Activated CD8-positive, alpha-beta memory T cell treated with anti-CD3 and anti-CD28 coated beads for 4 hours (primary cell): ENCODE measurements at places on chromosomes 5 and 9.

DNA sequence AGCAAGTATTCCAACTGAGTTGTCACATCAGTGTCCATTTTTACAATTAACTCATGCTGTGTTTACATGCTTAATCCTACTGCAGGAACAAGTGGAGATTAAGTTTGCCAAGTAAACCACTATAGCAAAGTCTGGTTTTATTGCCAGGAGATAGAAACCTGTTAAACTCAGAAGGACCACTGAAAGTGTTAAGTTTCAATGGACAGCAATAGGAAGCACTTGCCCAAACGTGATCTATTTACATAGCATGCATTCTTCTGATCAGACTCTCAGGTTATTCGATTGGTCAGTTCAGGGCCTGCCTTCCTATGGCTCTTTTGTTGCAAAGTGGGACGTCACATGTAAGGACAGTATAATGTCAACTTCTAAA, 28.0 kb upstream of the IFNK start:
- DNase-seq = no peak

GRCh38 chr5:89830691-89831090, 578.9 kb downstream of the CETN3 start:
- DNase-seq = no peak

DNA sequence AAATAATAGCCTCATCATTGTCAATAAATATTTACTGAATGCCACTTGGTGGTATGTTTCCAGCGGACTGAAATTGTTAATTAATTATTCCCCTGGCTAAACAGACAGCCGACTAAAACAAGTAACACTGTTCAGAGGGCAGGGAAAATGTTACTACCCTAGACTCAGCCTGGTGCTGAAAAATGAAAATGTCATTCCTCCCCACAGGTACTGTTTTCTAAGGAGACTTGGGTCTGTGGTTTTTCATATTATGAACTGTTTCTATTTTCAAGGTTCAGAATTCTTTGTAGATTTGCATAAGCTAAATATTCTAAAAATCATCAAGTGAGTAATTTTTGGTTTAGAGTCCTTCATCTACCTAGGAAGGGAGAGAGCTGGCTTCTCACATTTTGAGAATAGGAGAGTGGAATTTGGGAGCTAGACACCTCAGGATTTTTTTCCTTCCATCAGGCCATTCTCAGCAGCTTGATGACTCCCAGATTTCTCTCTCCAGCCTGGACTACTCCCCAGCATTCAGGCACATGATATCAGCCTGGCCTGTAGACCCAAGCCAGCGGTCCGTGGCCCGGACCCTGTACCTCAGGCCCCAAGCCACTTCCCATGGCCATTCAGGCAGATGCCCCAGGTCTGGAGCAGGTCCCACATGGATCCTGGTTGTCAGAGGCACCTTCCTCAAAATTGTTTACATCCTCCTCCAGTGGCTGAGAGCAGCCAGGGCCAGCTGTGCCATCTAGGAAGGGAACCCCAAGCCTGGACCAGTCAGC, 24.4 kb downstream of the BHMT start:
- no peak for DNase-seq

- no peak for DNase-seq
Observed at GRCh38 chr9:19429595-19429994, 20.8 kb downstream of the ACER2 start.

- no peak for DNase-seq
Observed at GRCh38 chr9:100268271-100268670, 84.5 kb downstream of the TEX10 start.

DNA sequence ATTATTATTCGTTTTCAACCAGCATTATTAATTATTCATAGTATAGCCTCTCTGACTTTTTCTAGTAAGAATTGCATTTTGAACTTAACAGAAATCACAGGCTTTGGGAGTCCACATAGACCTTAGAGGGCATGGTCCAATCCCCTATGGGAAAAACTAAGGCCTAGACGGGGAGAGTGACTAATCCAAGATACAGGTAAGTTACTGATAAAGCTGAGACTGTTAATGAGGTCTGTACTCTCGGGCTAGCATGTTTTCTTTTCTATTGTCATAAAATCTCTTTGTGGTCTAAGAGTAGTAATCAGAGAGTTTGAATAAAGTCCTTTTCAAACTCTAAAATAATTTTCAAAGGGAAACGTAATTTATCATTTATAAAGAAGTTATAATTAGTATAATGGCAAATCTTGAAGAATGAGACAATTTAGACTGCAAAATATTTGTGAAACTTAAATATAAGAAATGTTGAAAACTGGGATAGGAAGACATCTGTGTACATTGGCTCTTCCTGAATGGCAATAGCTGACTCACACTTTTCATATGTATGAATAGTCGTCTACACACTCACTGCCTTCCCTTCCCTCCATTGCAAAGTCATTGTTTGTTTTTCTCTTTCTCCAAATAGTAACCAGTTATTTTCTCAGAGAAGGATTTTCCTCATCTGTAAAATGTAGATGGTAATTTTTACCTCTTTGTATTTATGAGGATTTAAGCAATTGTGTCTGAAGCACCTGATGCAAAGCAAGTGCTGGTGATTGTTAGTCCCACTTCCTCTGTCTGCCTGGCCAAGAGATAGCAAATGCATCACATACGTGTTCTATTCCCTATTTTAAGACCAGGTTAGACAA, 207.9 kb upstream of the CD180 start:
- DNase-seq = no peak

GRCh38 chr9:88533951-88534455, 975 bp upstream of the NXNL2 start:
- no peak for DNase-seq

DNA sequence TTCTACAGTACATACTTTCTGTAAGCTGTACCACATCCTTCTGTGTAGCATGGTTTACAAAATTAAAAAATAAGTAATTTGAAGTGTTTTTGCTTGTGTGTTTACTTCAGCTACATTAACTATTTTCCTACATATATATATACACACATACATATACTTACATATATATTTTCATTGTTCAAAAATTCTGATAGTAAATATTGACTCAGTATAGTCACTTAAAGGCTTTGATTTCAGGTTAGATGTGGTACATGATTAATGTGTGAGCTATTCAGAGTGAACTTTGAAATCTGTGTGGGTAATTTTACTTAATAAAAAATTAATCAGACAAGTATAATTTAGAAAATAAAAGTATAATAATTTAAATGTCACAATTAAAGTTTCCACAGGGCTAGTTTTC, 306.7 kb upstream of the CDH18 start:
- no peak for DNase-seq

DNA sequence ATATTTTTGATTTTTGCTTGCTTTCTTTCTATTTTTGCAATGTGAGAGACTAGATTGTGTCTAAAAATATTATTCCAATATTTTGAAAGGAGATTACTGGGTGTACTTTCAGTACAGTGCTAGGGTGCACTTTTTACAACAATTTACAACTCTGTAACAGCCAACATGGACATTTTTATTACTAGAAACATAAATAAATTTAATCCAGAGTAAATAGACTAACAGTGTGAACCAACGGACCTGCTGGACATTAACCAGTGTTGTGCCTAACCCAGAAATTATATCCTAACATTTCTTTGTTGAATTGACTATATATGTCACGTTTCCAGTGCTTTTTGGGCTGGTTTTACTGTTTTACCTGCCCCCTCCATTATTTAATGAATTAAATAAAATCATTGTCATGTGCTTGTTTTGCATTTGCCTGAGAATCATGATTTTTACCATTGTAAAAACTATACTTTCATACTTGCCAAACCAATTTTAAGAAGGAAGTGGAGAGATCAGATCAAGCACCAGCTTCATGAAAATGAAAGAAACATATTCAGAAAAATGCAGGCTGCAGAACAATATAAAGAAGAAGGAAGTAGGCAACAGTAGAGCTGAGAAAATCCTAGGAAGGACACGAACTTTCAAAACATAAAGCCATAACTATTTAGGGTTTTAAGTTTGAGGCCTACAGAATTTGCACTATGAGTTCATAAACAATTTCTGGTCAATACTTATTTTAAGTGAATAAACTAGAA, 400.8 kb upstream of the PIK3R1 start:
- DNase-seq = no peak

- no peak for DNase-seq
Observed at GRCh38 chr5:172788771-172789686, 18.0 kb upstream of the DUSP1 start.

DNA sequence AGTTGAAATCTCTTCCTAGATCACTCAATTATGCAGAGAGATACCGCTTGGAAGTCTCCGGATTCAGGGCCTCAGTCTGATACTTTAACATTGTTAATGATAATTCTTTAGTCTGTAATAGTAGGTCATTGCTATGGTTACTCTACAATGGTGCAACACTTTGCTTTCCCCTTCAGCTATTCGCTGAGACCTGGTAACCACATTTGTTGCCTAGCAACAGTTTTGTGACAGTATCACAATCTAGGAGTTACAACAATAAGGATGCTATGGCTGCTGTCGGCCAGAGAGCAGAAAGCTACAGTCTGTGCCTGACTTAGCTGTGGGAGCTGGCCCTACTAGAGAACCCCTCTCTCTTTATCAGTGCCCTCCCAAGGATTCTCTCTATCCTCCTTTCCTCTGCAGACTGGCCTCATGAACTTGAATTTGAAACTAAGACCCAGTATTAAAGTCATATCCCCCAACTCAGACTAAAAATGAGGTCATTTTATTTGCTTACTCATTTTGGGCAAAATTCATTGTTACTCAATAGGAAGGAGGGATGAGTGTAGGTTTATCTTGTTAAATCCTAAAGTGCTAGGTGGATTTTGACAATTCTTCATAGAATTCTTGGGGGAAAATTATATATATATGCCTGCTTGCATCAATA, 39.3 kb downstream of the NR2F1 start:
- no peak for DNase-seq

DNA sequence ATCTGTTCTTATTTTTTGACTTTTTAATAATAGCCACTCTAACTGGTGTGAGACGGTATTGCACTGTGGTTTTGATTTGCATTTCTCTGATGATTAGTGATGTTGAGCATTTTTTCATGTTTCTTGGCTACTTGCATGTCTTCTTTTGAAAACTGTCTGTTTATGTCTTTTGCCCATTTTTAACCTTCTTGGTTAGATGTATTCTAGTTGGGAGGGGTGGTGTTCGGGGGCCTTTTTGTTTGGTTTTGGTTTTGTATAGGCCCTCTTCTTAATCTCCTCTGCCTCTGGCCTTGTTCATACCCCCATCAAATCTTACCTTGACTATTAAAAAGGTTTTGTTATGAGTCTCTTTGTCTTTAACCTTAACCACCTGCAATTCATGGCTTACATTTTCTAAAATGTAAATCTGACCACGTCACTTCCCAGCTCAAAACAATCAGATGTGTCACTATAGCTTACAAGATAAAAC, 107.8 kb upstream of the NR4A3 start:
- no peak for DNase-seq

- no peak for DNase-seq
Observed at GRCh38 chr5:41707853-41708603, 162.2 kb downstream of the OXCT1 start.

- DNase-seq = no peak
Observed at GRCh38 chr5:123450640-123451039, 27.4 kb upstream of the CEP120 start.

- DNase-seq = no peak
Observed at GRCh38 chr9:106449336-106449927, 413.5 kb upstream of the ZNF462 start.

DNA sequence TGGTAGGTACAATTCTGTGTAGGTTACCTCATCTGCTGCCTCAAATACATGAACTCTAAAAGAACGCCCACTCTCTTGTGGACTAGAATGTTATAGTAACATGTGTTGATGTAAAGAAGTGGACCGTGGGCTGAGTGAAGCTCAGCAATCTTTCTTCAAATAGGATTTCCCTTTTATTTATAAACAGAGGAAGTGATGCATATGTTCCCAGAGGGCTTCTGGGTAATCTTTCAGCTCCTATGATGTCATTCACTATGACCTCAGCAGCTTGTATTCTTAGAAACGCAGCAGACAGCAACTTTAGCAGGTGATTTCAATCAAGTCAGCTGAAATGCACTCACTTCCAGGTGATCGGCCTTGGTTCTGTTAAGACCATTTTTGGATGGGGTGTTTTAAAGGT, 14.4 kb downstream of the F2RL2 start:
- no peak for DNase-seq

DNA sequence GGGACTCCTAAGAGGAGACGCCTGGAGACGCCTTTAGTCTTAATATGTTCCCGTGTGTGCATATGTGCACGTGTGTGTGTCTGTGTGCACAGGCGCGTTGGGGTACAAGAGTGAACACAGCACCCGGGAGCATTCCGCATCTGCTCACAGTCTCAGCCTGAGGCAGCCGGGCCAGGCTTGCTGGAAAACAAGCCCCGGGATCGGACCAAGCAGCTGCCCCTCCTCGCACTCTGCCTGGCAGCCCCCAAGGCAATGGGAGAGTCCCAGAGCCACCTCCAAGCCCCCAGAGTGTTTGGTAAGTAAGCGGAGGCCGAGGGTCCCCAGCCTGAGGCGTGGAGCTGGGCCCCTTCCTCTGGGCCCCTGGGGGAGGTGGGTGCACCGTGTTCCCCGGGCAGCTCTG, 27.3 kb upstream of the UBAC1 start:
- no peak for DNase-seq

GRCh38 chr9:92965061-92965758, 17.9 kb downstream of the FGD3 start:
- DNase-seq = no peak

DNA sequence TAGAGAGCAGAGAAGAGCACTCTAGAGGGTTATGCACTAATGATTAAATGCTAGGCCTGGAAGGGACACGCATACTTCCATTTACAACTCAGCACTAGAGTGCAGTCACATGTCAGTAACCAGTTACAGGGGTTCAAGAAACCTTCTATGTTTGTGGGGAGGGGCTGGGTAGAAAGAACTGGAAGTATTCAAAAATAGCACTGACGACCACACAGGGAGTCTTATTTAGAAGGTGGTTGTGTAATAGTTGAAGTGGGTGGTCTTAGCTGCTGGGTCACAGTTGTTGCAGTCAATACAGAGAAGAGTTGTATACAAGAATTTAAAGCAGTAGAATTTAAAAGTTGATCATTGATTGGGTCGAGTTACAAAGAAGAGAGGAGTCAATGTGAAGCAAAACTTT, 15.4 kb downstream of the AOPEP start:
- no peak for DNase-seq

- DNase-seq = no peak
Observed at GRCh38 chr5:91794856-91795548, 411.9 kb upstream of the ARRDC3 start.

DNA sequence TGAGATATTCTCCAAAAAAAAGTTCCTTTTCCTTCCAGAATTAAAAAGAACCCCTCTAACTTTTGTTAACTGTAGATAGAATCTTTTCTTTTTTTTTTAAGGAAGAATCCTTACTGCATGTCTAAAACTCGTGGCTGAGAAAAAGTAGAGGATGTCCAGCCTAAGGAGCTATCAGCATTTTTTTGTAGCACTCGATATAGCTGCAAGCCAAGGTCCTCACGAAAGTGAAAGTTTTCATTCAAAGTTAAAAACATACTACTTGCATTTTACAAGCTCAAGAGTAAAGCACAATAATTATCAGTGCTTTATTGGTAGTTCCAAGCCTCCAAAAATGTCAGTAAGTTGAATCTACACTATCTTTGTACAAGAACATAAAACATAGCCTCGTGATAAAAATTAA, 28.7 kb upstream of the ZSWIM6 start:
- DNase-seq = no peak
